ENCODE measurements at places on chromosomes 2 and 18.
A peak's percentile ranks its signal among the peaks of the same experiment; 100 is the strongest.

- DNase-seq, result peak; percentile 32
Observed at GRCh38 chr2:189579585-189580186, 900 bp downstream of the SLC40A1 start.

DNA sequence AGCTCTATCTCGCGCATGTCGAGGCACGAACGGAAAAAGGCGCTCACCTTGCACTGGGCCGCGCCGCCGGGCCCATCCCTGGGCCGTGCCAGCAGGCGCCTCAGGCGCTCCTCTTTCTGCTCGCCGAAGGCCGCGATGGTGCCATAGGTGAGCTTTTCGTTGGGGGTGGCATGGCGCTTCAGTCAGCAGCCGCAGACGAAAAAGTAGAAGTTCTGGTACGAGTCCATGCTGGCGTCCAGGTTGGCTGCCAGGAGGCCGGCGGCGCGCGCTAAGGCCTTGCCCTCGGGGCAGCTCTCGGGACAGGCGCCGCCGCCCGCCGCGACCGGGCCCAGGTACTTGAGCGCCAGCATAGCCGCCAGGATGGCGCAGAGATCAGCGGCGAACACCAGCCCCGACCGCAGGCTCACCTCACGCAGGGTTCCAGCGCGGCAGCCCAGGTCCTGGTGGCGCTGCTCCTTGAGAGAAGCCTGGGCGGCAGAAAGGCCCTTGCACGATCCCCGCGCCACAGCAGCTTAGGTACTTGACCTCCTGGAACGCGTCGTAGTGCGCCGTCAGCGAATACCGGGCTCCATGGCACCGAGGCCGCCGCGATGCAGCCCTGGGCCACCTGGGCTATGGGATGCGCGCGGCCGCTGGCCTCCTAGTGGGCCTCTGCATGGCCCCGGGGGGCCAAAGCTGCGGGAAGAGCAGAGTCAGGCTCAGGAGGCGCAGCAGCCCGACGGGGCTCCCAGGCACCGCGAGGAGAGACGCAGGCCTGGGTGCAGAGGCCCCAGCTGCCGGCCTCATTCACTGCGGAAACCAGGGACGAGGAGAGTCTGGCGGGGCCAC lies 12.8 kb downstream of the ALPG start:
- DNase-seq, result peak; percentile 6

GRCh38 chr2:152552888-152553287 lies 164.4 kb downstream of the PRPF40A start:
- DNase-seq, result no peak

- DNase-seq, result no peak
Observed at GRCh38 chr2:120709608-120710041, 26.0 kb upstream of the GLI2 start.

DNA sequence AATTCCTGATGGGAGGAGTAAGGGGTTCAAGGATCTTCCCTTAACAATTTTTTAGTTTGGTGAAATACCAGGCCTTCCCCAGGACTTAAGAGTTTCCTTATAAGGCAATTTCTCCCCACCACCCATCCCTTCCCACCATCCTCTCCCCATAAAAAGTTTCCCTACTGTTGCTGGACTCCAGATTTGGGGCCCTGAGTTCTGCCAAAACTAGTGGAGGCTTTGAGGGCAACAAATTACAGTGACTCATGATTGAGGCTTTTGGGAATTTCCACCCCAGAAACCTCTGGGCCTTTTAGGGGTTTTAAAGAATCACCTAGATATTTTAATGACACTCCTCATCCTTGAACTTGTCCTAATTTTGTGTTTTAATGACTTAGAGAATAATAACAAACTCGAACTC lies 14.3 kb upstream of the EN1 start:
- no peak for DNase-seq

- DNase-seq, result peak; percentile 47
Observed at GRCh38 chr2:140600116-140600515, 1530.7 kb downstream of the LRP1B start.

DNA sequence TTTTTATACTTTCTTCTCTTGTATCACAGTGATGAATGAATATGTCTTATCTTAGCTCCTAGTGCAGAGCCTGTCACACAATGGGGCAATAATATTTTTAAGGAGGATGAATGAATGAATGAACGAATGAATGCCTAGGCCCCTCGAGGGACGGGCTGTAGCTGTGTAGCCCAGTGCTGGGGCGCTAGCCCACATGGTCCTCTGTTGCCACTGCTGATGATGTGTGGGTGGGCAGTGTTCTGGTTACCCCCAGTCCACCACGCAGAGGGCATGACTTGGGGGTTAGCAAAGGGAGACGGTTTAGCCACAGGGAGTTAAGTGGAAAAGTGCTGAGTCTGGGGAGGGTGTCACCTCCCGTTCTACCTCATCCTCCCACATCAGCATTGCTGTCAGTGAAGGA lies 134.2 kb downstream of the SMAD7 start:
- DNase-seq, result no peak

DNA sequence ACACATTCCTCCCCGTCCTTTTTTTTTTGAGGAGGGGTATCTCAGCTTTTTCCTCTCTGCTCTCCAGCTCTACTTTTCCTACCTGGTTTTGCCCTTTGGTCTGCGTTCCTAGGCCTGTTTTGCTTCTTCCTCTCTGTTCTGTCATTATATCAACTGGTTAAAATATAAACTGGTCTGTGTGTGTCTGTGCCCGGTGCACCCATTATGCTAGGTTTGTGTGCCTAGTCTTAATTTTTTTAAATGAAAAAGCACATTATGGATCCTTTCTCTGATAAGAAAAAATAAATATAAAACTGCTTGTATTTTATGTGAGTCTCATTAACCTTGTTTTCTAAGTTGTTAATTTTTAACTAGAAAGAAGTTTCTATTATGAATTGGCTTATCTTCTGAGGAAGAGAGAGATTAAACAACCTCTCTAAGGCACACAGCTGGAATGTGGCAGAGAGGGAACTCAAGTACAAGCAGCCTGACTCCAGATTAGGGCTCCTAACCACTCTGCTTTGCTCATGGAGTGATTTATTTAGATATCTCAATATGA lies 17.4 kb downstream of the SLC38A11 start:
- peak; percentile 16 for DNase-seq

- peak; percentile 98 for DNase-seq
Observed at GRCh38 chr2:28583899-28584553, 88.2 kb downstream of the PLB1 start.

DNA sequence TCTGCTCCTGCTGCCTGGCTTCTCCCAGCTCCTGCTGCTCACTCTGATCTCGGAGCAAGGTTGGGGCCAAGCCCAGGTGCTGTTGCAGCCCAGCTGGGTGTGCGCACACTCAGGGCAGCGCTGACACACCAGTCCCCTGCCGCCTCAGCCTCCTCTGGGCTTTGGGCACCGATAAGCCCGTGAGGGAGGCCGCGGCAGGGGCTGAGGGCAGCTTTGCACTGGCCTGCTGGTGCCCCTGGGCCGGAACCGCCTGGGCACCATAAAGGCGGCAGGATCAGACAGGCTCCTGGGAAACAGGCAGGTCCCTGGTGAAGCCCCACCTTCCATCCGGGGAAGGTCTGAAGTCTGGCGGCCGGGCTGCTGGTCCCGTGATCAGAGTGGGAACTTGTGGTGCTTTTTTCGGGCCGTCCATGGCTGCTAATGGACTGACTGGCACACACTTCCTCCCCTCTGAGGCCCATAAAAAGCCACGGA lies 14.1 kb upstream of the EML6 start:
- DNase-seq, result no peak

DNA sequence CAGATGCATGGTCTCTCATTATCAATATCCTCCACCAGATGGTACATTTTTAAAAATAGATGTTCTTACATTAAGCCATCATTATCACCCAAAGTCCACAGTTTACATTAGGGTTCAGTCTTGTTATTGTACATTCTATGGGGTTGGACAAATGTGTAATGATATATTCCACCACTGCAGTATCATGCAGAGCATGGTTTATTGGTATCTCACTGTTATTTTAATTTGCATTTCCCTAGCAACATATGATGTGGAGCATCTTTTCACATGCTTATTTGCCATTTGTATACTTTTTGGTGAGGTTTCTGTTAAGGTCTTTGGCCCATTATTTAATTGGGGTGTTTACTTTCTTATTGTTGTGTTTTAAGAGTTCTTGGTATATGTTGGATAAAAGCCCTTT lies 95.7 kb downstream of the PTH2R start:
- no peak for DNase-seq

DNA sequence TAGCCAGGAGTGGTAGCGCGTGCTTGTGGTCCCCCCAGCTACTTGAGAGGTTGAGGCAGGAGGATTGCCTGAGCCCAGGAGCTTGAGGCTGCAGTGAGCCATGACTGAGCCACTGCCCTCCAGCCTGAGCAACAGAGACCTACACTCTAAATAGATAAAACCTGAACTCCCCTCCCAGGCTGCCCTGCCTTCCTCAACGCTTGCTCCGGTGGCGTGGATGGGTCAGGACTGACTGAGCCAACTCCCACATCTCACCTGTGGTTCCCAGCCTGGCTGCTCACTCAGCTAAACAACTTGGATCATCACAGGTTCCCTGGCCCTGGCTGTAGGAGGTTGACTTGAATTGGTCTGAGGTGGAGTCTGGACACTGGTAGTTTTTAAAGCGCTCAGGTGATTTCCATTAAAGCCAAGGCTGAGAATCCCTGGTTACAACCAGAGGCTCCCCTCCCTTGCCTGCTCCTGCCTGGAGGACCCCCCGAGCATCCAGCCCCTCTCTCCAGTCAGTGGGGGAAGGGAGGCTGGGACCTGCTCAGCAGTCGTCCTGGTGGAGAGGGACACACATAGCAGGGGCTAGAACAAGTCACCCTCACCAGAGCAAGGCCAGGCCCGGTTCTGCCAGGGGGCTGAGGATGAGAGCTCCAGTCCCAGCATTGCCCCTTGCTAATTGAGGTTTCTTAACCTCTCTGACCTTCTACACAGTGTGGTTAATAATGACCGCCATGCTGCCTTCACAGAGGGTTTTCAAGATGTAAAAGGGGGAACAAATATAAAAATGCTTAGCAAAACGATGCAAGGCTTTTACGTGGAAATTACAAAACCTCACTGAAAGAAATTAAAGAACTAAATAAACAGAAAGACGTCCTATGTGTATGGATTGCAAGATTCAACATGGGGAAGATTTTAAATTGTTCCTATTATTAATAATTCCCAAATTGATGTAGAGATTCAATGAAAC lies 46.9 kb upstream of the TAF1B start:
- peak; percentile 7 for DNase-seq

- no peak for DNase-seq
Observed at GRCh38 chr18:54710074-54710899, 118.0 kb upstream of the RAB27B start.

GRCh38 chr2:118112771-118113334 lies 24.6 kb downstream of the INSIG2 start:
- DNase-seq, result peak; percentile 72

DNA sequence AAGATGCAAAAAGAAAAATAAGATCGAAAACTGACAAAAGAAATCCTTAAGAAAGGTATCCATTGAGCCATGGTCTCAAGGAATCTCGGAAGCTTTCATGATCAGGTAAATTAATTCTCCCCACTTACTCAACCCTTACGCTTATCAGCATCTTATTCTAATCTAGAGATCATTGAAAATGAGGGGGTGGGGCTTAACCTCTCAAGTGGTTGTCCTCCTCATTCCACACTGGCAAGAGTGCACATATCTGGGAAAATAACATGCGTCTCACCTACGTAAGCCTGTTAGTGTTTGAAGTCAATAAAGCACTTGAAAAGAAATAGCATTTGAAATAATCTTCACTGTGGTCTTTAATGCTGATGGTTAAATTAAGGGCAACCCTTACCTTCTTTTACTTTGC lies 82.5 kb upstream of the NEUROD1 start:
- DNase-seq, result no peak

DNA sequence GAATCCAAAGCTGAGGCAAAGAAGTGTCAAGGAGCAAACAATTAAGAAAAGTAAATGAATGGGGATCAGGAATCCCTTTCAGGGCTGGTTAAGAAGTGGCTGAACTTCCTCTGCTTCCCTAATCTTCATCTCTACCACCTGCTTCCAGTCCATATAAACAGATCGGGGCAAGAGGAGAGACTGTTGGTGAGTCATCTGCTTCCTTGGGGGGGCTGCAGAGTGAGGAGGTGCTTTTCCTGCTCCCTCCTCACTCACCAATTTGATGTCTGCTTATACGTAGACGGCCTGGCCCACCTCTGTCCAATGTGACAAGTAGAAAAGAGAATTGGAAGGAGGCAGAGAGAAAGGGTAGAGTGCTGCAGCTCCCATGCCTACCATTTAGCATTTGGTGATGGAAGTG lies 68.4 kb downstream of the NAB1 start:
- no peak for DNase-seq

DNA sequence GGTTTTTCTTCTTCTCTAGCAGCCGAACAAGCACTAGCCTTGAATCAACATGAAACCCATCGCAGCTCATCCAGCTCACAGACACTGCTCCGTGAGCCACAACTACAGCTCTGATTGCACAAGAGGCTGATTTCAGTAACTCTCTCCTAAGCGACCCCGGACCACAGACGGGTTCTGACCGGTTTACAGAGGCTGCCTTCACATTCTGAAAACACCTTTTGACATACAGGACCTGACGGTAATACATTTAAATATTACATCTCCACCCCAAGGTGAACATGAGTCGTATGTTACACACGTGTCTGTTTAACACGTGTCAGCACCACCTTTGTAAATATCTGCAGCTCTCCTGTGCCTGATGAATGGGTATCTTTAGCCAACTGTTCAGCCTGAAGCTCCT lies 120.7 kb downstream of the TMEM18 start:
- no peak for DNase-seq

GRCh38 chr18:42018831-42019230 lies 63.8 kb downstream of the PIK3C3 start:
- no peak for DNase-seq

DNA sequence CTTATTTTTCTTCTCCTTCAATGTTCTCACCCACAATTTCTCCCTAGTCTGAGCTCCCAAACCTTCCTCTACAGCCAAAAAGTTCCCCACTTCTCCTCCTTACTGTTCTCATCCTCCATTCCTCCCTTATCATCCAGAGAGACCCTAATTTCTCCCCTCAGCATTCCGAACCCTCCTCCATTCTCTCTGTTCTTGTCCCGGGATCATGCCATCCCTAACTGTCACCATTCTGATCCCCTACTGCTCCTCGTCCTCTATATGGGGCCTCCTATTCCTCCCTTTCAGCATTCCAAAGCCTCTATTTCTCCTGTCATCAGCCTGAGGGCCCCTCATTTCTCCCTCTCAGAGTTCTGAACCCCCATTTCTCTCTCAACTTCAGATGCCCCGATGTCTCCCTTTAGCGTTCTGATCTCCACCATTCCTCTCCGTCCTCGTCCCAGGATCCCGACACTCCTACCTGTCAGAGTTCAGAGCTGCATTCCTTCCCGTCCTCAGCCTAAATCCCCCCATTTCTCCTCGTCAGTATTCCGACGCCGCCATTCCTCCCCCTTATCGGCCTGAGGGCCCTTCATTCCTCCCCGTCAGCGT lies 522 bp downstream of the MBD1 start:
- DNase-seq, result no peak

- no peak for DNase-seq
Observed at GRCh38 chr2:207123776-207124391, 41.9 kb downstream of the KLF7 start.

DNA sequence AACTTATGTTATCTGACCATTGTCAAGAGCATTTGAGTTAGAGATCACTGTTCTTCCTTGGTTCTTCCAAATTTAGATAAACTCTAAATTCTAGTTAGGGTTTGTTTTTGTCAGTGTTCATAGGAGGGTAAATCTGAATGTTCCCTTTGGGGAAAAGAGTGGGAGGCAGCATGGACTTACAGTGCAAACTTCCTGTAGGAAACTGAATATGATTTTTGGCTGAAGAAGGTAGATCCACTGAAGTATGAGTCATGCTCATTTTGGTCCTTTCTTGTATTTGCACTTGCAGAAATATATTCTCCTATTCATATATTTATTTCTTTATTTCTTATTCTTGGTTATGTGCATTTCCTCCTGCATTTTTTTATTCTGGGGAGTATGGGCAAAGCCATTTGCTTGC lies 27.3 kb downstream of the CCDC85A start:
- DNase-seq, result no peak
